ENCODE measurements at places on chromosomes 16 and 17.

GRCh38 chr16:79599256-79599836 lies 1.2 kb downstream of the MAF start:
- DNase-seq: no peak

GRCh38 chr17:57447990-57448758 lies 191.9 kb downstream of the MSI2 start:
- DNase-seq: no peak

- no peak for DNase-seq
Observed at GRCh38 chr17:45342306-45342705, 25.5 kb upstream of the MAP3K14 start.

GRCh38 chr17:75824050-75824552 lies 20.1 kb downstream of the UNC13D start:
- DNase-seq: no peak

DNA sequence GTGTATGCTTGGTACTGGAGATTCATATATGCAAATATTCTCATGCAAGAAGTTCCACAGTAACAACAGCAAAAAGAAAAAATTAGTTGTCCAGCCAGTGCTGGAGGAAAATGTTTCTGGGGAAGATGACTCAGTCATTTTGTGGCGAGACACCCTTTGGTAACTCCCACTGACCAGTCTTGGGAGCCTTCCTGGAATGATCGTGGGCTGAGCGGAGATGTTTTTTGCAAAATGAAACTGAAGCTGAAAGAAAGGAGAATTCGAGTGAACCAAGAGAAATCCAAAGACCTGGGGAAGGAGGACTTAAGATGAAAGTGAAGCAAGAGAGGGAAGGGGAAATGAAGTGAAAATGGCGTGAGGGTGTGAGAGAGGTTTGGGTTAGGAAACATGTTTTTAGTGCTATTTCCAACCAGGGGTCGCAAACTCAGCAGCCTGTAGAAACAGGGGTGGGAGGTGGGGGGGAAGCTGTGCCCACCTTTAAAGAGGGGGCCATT lies 5.2 kb downstream of the ITPRIPL2 start:
- no peak for DNase-seq

DNA sequence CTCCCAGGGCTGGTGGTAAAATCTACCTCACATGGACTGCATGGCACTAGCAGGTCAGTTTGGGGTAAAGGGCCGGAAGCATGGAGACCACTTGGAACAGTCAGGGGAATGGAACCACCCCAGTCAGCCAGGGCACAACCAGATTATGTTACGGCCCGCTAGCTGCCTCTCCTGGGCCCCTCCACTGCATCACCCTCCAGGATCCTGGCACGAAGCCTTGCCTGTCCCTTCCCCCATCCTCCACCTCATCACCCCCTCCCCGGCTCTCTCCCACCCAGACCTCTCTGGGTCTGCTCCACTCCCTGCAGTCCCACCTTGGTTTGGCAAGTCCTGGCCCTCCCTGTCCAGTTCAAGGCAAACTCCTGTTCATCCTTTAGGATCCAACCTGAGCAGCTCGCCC lies 91.7 kb downstream of the CLEC16A start:
- DNase-seq: no peak

- no peak for DNase-seq
Observed at GRCh38 chr17:82094931-82095776, 2.9 kb downstream of the FASN start.

DNA sequence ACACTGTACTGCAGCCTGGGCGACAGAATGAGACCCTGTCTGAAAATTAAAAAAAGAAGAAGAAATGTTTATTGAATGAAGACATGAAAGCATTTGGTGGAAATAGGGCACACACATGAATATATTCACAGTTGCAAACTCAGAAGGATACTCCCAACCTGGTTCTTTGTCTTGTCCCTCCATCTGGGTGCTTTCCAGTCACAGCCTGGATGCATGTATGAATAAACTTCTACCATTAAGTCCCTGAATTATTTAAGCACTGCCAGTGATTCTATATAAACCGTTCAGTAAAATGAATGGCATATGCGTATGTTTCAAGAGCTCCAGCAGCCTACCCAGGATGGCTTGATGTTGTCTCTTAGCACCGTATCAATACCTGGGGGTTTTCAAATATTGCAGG lies 591.1 kb downstream of the WWOX start:
- DNase-seq: no peak

DNA sequence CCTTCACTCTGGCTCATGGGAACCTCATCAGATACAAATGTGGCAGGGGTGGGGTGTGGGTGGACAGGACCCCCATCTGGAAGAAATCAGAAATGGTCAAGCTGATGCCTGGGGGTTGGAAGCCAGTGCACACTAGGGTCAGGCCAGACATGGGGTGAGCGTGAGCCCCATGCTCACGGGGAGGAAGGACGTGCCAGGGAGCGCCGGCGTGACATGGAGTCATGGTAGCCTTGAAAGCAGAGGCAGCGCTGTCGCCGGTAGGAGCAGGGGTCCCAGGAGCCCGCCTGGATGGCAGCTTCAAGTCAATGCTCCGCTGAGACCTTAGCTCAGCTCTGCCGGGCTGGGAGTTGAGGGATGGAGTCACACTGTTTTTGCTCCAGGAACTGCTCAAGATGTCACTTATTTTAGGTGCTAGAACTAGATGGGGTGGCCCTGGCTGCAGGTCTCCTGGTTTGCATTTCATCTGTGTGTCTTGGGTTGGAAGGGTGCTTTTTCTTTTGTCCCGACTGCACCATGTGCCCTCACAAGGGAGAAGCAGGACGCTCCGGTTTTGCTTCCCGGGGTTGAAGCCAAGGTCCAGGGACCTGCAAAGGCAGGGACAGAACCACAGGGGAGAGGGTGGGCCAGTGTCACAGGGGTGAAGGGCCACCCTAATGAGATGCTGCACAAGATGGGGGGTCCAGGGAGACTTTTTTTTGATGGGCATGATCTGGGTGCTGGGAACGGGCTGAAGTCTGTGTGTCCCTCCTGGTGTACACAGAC lies 51.4 kb downstream of the USP22 start:
- no peak for DNase-seq

DNA sequence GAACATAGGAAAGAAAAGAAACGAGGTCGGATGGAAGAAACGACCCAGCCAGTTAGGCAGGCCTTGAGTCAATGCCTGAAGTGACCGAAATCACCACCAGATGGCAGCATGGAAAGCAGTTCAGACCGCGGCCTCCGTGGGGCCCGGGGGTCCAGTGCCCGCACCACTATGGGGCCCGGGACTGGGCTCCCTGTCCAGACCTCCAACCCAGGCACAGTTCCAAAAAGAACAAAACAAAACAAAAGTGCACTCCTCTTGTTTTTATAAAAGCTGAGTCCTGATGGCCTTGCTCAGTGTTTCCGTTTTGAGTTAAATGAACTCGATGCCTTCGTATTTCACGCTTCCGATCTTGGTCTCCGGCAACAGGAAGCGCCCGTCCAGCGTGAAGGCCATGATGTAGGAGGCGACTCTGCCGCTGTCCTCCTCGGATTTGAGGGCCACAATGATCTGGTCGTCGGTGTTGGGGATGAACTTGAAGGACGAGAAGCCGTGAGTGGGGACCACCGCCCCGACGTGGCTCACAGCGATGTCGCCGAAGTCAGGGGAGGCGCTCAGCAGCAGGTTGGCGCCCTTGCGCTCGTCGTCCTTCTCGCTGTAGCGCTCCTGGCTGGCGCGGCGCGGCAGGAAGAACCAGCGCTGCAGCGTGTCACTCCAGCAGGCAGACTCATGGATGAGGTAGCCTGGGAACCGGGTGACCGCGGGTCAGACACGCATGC lies 13.7 kb upstream of the LGALS3BP start:
- peak; percentile 16 for DNase-seq

DNA sequence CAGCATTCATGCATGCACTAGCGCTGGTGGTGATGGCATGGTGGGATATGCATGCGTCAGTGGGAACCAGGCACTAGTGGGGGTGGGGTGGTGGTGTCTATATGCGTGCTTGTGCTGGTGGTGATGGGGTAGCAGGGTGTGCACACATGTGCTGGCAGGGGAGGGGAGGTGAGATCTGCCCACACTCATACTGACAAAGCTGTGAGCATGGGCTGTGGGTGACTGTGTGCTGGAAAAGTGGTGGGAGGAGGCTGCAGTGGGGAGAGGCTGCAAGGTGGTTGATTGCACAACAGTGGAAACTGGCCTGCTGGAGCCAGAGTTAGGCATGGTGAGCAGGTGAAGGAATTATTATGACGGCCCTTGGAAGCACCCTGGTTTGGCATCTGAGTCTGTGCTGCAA lies 31.3 kb upstream of the TEKT1 start:
- DNase-seq: no peak

- DNase-seq: no peak
Observed at GRCh38 chr16:53817812-53818550, 114.0 kb downstream of the FTO start.

DNA sequence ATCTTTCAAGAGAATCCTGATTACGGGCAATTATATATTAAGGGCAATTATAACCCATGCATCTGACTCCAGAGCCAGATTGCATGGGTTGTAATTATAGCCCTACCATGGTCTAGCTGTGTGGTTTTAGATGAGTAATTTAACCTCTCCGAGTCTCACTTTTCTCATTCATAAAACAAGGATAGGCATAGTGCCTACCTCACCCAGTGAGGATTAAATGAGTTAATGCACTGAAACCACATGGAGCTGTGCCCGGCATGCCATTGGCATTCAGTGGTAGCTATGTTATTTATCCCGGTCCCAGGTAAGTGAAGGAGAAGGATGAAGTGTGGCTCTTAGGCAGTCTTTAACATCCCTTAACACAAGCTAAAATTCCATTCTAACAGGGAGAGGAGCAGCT lies 6.3 kb downstream of the SNX20 start:
- DNase-seq: no peak

GRCh38 chr16:78434401-78434800 lies 334.9 kb downstream of the WWOX start:
- no peak for DNase-seq

DNA sequence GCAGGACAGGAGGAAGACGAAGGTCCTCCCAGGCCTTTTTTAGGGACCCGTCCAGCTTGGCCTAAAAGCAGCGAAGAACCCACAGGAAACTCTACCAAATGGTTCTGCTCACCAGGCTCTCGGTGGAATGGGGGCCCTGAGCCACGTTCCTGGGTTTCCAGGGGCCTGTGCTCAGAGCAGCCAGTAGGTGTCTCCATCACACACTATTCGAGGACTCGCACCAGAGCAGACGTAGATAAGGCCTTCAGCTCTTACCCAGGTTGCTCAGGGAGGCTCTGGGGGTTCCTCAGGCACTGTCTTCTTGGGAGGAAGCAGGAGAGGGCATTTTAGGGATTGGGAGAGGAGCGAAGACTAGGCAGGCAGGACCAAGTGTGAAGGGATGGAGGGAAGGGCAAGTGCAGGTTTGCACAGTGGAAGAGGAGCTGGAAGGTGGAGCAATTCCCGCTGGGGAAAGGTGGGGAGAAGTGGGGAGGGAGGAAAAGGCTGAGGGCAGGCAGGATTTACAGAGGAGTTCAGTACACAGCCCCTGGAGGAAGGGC lies 157.1 kb downstream of the RGS9 start:
- no peak for DNase-seq

DNA sequence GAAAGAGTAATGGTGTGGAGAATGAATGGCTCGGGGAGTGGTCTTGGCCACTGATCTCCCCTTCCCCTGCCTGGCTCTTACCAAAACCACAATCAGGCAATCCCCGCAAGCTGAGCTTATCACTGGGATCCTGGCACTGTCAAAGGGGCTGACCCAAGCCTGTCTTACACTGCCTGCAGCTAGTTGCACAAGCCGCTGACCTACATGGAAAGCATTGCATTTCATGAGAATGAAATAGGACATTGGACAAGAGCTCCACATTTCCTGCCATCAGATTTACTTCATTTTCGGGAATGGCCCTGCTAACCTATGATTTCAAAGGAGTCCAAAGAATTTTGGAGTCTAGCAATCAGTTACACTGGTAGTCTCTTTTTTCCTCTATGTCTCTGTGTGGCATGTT lies 146.4 kb downstream of the PCTP start:
- no peak for DNase-seq

- no peak for DNase-seq
Observed at GRCh38 chr17:79836972-79837887, 2.0 kb downstream of the CBX4 start.

GRCh38 chr16:3731126-3731935 lies 14.0 kb upstream of the TRAP1 start:
- DNase-seq: no peak

- no peak for DNase-seq
Observed at GRCh38 chr17:42675348-42675964, 1.3 kb downstream of the PLEKHH3 start.

DNA sequence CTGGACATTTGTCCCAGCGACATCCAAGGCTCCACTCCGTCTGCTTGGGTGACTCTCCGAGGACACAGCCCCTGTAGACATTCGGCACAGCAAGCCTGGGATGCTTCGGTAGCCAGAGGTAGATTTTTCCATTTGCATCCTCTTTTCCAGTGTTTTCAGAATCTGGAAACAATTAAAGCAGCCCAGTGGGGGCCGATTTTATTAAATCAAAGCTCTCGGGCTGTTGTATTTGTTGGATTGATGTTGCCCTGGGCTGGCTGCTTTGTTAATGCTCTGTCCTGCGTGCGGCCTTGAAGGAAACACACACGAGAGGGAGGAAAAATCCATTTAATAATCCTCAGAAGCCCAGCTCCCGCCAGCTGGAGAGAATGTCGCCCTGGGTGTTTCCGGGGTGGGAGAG lies 158.1 kb upstream of the CIBAR2 start:
- DNase-seq: no peak

GRCh38 chr17:17536702-17537101 lies 40.5 kb upstream of the RASD1 start:
- no peak for DNase-seq

- DNase-seq: no peak
Observed at GRCh38 chr17:82392941-82393340, 21.4 kb downstream of the UTS2R start.

- peak; percentile 26 for DNase-seq
Observed at GRCh38 chr17:63275318-63275970, 170.7 kb downstream of the CYB561 start.

DNA sequence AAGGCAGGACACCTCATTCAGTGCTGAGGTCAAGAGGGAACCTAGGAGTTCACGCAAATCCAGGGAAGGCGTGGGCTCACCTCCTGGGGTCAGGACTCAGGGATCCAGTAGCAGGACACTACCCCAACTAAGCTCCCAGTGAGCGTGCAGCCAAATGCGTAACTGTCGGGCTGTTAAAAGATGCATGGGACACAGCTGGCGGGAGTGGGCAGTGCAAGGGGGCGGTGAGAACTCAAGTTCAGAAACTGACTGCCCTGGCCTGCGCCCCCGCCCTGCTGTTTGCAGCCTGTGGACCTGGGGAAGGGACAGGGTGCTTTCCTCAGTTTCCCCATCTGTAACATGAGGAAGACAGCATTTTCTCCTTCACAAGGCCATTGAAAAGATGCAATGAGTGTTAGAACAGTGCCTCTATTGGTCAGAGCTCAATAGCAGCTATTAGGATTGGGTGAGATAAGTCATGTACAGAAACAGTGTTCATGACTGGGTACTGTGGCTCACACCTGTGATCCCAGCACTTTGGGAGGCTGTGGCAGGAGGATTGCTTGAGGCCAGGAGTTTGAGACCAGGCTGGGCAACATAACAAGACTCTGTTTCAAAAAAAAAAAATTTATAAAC lies 20.2 kb downstream of the CDIPT start:
- no peak for DNase-seq
